LHCN-M2 (cell line): ENCODE measurements at places on chromosomes 7 and 10.
A peak's percentile ranks its signal among the peaks of the same experiment; 100 is the strongest.

GRCh38 chr10:49237985-49238384, 49.8 kb upstream of the TMEM273 start:
- no peak for DNase-seq

DNA sequence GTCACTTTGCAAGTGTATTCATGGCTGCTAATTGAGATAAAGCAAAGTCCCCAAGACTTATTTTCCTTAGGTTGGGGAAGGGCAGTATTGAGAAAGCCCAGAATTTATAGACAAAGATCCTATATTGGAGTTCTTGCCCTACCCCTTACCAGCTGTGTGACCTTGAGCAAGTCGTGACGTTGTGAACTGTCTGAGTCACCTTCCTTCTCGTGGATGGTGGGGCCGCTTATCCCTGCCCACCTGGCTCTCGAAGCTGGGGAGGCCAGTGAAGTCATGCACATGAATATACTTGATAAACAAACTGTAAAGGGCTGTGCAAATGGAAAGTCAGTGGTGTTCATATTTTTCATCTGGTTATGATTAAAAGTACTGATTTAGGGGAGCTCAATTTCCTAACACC, 127.4 kb downstream of the TACC2 start:
- no peak for DNase-seq

DNA sequence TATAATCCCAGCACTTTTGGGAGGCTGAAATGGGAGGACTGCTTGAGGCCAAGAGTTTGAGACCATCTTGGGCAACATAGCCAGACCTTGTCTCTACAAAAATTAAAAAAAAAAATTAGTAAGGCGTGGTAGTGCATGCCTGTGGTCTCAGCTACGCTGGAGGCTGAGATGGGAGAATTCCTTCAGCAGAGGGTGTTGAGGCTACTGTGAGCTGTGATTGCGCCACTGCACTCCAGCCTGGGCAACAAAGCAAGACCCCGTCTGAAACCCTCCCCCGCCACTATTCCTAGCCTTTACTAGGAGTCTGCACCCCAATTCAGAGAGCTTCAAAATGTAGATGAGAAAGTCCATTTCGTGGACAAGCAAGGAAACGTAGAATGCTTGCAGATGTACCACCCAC, 95.2 kb downstream of the PRPF18 start:
- no peak for DNase-seq

GRCh38 chr10:33252794-33253203, 81.7 kb downstream of the NRP1 start:
- DNase-seq, result peak; percentile 88
